ENCODE measurements at places on chromosomes 3 and 15.

GRCh38 chr15:78244893-78245292 lies 10.5 kb upstream of the ACSBG1 start:
- no peak for DNase-seq

- DNase-seq = no peak
Observed at GRCh38 chr15:68210821-68211655, 5.9 kb upstream of the CALML4 start.

DNA sequence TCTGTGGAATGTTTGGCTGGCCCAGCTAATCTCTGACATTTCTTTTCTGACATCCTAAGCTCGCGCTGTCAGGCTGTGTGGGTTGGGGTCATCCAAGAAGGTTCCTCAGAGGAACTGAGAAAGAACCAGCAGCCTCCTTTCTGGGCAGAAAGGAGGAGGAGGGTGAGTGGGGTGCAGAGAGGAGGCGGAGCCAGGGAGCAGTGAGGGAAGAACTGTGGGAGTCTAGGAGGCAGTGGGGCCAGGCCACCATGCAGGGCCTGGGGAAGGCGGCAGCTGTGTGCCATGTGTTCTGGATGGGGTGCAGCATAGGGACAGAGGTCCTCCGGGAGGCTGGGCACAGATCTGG lies 5.3 kb downstream of the SEMA7A start:
- no peak for DNase-seq

- no peak for DNase-seq
Observed at GRCh38 chr3:146334151-146334550, 83.2 kb upstream of the PLSCR4 start.

DNA sequence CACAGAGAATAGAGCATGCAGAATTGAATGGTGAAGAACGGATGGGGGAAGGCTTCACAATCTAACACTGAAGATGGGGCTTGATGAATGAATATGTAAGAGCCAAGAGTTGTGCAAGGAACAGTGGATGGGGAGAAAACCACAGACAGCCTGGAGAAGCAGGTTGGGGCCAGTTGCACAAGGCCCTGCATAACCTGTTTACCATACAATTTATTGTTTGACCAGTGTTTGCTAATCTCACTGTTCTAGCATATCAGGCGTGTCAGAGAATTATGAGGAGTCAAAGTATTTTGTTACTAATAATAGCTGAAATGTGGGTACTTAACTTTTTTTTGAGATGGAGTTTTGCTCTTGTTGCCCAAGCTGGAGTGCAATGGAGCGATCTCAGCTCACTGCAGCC lies 36.4 kb downstream of the LINS1 start:
- no peak for DNase-seq

GRCh38 chr15:35929740-35930444 lies 383.9 kb upstream of the DPH6 start:
- no peak for DNase-seq

GRCh38 chr3:172653004-172653572 lies 57.8 kb downstream of the NCEH1 start:
- no peak for DNase-seq

GRCh38 chr3:107392549-107393165 lies 15.4 kb downstream of the CCDC54 start:
- no peak for DNase-seq

DNA sequence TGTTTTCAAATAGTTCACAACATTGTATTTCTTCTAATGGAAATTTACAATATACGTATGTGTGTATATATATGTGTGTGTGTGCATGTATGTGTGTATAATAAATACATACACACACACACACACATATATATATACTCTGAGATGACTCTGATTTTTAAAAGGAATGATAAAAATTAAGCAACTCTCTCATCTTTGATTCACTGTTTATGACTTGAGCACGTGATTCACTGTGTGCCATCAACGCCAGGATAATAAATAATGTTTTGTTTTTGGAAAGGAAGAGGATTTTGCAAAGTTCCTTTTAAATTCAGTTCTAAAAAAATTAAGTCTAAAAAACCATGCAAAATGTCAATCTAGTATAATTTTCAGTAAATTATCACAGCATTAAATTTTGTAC lies 132.4 kb downstream of the P3H2 start:
- DNase-seq = no peak

DNA sequence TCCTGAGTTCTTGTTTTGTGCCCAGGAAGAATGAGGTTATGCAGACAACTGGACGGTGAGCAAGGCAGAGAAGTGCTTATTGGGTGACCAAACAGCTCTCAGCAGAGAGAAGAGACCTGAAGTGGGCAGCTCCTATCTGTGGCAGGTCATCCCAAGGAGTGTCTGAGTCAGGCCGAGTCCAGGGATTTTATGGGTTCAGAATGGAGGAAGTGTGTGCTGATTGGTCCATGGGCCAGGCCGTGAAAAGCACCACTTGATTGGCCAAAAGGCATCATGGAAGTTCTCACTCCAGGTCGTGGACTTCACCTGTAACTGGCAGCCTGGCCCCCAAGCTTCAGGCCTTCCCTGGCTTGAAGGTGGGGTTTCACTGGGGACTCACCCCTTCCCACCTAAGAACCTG lies 74.5 kb downstream of the NR1D2 start:
- no peak for DNase-seq

DNA sequence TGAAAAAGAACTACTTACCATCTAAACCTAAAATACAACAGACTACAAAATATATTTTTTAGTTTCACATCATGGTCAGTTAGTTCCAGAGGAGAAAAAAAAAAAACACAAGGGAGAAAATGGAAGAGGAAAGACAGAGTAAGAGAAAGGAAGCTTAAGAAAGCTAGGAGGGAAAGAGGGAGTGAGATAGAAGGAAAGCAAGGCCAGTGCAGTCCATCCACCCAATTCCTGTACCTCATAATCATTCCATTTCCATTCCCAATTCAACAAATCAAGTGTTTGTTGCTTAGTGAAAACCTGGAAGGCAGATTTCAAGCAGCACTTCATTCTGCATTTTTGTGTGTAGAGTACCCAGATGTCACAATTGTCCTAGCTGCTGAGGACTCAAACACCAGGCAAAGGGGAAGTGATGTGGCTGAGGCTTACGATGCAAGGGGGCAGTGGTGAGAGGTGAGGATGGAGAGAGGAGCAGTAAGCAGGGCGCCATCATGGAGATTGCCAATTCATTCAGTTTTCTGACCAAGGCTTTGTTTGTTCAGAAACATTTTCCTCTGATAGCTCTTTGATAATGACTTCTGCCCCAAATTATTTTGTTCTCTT lies 83.6 kb upstream of the GSK3B start:
- no peak for DNase-seq

- DNase-seq = peak; percentile 24
Observed at GRCh38 chr3:180680097-180680430, 775 bp upstream of the CCDC39 start.

DNA sequence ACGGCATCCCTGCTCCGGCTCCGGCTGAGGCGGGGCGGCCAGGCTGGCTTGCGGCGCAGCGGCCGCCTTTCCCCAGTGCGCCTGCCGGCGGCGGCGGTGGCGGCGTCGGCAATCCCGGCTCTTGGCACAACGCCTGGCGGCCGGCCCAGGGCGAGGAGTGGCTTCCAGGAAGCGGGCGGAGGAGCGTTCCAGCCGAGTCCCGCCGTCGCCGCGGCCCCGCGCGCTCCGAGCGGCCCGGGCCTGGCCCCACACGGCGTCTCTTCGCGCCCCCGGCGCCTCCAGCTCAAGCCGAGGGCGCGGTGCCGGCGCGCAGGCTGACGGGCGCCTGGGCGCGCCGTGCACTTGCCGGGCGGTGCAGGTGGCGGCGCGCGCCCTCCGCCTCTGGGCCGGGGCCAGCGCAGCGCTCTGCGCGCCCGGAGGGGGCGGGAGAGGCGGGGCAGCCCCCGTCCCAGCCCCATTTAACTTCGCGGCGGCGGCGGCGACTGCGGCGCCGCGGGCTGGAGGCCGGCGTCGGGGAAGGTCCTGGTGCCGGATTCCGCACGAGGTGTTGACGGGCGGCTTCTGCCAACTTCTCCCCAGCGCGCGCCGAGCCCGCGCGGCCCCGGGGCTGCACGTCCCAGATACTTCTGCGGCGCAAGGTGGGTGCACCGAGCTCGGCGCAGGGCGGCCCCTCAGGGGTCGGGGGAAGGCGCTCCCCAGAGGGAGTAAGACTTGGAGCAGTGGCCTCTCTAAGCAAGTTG lies at the start of gene ADAMTSL3:
Gene ADAMTSL3 (plus strand): TSS at position 485 of the 740 bp plus-strand sequence. CDS start 1,639 bp downstream, outside the sequence.
- no peak for DNase-seq

- no peak for DNase-seq
Observed at GRCh38 chr3:187927565-187927964, 182.3 kb upstream of the BCL6 start.

DNA sequence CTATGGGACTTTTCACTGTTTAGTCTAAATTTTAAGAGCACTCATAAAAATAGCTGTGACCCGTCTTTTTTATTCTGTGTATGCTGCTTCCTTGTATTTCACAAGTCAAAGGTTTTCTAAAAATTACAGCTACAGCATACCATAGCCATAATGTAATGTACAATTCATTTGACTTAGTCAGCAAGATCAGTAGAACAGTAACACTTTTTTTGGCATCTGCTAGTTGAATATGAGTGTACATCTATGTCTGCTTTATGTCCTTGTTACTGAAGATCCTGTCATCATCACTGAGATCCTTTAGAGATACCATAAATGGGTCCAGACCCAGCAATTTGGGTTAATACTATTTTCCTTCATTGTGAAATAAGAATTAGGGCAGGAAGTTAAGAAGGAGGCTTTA lies 42.2 kb downstream of the CMSS1 start:
- no peak for DNase-seq

GRCh38 chr3:120324190-120324589 lies 25.0 kb downstream of the LRRC58 start:
- no peak for DNase-seq

- no peak for DNase-seq
Observed at GRCh38 chr15:29132735-29133181, 136.9 kb downstream of the NSMCE3 start.

GRCh38 chr15:69858456-69858855 lies 239.3 kb downstream of the TLE3 start:
- DNase-seq = no peak

DNA sequence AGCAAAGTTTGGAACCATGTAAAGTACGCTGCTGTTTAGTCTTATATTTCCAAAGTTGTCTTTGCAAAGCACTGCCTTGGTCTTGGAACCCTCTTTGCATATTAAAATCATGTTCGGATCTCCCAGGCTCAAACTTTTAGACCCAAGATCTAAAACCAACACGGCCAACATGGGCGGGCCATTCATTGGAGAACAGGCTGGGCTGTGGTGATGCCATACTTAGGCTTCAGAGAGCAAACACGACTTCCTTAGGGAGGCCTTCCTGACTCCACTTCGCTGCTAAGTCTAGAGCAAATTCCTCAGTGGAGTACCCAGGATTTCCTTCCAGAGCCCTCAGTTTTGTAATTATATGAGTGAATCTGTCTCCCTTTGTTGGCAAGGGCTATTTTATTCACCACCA lies 3.5 kb downstream of the MAN2C1 start:
- DNase-seq = no peak

DNA sequence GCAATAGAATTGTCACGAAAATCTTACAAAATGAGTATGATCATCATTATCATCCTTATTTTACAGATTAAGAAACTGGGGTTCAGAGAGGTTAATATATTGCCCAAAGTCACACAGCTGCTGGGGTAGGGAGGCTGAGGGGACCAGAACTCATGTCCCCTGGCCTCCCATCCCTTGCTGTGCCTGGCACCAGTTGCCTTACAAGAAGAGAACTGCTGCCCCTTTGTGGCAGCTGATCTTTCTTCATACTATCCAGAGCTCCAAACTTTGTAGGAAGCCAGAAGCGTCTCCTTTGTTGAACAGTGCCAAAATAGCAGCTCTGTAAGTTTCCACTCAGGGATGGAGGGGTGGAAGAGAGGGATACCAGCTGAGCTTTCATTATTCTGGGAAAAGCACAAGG lies 236.8 kb upstream of the TBC1D5 start:
- no peak for DNase-seq

Data from right renal cortex interstitium (tissue), 3 donors.